NCI-H1930 (cell line): ENCODE measurements at places on chromosomes 5 and 9.

- no peak for DNase-seq
Measured at GRCh38 chr5:108459769-108460168, 77.9 kb upstream of the FBXL17 start.

DNA sequence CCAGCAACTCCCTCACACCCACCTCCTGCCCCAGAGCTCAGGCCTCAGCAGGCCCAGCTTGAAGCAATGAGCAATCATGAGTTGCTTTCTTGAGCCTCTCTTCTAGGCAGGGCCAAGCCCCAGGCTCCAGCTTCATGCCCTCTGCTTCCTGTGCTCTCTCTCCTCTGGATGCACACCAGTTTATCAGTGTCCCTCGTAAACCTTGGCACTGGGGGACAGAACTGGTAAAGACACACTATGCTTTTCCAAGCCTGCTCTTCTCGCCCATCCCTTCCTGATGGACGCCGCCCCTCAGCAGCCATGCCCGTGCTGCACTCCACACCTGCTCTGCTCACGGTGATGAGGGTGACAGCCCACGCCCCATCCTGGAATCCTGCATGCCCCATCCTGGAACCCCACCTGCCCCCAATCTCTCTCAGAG lies 49.4 kb upstream of the ORM1 start:
- no peak for DNase-seq

DNA sequence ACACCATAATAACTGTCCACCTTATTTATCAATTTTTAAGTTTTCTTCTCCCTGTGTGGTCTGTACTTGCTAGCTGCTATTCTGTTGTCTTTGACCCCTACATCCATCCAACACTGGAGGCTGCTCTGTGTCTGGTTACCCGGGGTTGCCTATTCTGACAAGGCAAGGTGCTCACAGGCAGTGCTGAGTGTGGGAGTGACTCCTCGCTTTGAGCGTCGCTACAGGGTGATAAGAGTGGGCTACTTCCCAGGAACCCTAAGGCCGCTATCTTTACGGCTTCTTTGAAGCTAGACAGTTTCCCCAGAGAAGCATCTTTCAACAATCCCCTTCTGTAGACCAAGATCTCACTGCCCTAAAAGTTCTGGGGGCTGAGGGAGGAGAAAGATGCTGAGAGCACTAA lies 35.3 kb downstream of the NSUN2 start:
- no peak for DNase-seq

GRCh38 chr5:81971111-81971711 lies 612 bp upstream of the ATG10 start:
- DNase-seq: no peak

GRCh38 chr9:130139251-130139650 lies 33.0 kb upstream of the NCS1 start:
- no peak for DNase-seq

DNA sequence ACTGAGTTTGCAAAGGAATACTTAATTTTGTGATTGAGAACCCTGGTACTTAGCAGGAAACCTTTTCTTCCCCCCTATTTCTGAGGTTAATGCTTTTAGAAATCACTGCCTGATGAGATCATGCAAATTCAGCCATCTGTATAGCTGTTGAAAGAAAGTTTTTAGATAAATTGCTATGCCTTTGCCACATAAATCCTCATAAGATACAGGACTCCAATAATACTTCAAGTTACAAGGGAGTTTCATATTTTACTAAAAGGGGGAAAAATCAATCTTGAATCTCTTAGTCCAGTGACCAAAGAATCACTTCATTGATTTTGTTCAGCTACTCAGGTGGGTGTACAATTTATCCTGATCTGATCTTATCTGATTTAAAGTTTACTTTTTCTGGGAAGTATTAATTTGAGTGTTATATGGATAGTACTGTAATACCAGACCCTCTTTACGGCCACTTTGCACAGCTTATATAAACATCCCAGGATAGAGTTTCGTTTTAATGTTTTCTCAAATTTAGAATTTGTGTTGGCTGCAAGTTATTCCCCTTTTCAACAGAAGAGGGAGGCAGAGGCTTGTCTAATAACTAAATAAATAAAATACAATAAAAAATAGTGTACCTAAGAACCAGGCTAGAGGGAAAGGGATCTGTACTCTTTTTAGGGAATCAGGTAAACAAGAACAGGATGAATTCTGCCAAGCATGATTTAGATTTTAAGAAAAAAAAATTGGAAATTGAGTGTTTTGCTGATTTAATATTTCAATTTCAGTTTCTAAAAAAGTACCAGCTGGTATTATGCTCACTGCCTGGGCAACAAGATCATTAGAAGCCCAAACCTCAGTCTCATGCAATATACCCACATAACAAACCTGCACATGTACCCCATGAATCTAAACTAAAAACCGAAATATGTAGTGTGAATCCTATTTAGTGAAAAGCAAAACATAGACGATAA lies 69.1 kb downstream of the PSAT1 start:
- no peak for DNase-seq

DNA sequence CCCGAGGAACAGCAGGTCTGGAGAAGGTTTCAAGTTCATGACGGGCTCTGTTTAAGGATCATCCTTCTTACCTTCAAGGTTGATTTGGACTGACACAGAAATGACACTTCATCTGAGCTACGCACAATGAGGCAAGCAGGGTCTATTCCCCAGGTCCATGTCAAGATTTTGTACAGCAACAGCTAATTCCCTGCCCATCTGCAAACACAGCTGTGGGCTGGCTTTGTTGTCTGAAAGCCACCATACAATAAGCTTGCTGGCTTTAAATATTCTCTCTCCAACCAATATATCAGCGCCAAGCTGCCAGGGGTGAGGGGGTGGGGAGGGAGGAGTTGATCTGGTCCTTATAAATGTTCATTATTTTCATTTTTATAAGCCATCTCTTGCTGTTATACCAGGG lies 92.0 kb downstream of the OTULIN start:
- no peak for DNase-seq

DNA sequence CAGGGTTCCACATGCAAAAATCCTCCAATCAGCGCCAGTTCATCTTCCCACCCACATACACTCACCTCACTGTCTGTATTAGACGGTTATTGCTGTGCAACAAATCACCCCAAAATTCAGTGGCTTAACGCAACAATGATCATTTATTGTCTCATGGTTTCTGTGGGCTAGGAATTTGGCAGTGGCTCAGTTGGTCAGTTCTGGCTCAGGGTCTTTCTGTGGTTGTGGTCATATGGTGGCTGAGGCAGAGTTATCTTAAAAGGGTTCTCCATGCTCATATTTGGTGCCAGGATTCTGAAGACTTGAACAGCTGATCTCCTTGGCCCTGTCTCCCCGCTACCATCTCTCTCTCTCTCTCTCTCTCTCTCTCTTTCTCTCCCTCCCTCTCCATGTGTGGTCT lies 12.9 kb downstream of the ZNF618 start:
- no peak for DNase-seq

DNA sequence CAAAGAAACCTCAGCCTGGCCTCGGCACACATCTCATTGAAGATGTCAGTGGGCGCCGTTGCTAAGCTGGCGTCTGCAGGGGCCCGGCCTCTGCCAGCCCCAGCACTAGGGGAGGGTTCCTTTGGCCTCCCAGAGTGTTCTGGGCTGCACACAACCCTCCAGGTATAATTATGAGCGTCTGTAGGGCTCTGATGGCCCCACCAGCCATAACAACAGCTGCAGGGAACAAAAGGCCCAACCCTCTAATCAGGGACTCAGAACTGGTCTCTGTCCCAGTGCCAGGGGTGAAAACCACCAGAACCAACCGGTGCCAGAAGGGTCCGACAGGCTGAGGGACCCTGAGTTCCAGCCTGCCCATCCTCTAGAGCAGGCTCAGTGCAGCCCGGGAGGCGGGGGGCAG lies 39.5 kb upstream of the SLC12A7 start:
- DNase-seq: no peak

DNA sequence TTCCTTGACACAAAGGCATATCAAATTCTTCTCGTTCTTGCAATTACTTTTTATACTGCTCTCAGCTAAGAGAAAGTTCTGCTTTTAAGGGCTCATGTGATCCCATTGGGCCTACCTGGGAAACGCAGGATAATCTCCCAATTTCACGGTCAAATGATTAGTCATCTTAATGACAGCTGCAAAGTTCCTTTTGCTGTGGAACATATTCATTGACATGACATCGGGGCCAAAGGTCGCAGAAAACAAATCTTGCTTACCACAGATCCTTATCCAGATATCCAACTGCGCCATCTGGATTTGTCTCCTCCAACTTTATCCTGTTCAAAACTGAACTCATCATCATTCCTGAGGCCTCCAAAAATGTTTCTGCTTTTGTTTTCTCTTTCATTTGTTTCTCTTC lies 1085.6 kb upstream of the WWC1 start:
- no peak for DNase-seq

DNA sequence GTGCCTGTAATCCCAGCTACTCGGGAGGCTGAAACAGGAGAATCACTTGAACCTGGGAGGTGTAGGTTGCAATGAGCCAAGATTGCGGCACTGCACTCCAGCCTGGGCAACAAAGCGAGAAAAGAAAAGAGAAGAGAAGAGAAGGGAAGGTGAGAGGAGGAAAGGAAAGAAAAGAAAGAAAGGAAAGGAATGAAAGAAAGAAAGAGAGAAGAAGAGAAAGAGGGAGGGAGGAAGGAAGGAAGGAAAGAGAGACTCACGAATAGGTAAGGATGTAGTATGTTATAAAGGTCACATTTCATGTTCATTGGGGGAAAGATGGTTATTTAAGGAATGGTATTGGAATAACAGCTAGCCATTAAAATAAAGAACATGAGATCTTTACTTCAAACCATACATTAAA lies 10.4 kb upstream of the ANP32B start:
- DNase-seq: no peak

GRCh38 chr9:105979290-105979689 lies 284.9 kb downstream of the TMEM38B start:
- DNase-seq: no peak

DNA sequence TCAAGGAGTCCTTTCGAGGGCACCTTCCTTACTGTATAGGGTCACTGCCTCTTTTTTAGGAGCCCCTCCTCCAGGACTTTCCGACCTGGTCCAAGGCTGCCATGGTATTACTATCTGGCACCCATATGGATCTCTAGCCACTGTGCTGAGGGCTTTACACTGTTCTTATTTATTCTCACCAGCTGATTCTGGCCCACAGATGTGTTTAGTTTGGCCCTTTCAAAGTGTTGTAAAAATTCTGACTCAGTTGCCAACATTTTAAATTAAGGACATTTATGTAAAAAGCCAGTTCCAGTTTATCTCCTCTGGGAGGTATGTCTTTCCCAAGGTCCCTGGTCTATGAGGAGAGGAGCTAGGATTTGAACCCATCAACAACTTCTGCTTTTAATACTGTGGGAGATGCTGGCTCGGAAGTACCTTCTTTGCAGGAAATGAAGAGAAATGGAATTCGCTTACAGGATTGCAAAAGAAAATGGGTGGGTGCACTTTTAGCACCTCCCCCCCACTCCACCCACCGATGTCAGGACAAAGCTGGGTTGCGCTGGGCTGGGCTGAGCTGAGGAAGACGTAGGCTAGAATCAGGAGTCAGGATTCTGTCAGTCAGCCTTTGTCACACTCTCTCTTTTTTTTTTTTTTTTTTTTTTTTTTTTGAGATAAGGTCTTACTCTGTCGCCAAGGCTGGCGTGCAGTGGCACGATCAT lies 7.8 kb downstream of the JADE2 start:
- no peak for DNase-seq

GRCh38 chr5:52859628-52860027 lies 71.9 kb downstream of the ITGA1 start:
- no peak for DNase-seq

DNA sequence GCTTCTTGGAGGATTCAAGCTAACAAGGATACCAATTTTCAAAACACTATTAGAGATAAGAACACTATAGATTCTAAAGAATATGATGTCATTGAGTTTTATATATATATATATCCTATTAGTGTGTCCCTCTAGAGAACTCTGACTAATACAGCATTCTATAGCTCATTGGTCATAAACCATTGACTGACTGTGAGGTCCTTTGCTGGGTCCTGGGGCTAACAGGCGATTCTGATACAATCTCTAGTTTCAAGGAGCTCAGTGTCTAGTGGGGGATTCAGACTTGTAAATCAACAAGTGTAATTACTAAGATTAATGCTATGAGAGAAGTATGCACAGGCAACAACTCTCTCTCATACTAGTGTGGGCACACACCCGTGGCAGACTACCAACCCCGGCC lies 234.5 kb downstream of the DENND1A start:
- no peak for DNase-seq

DNA sequence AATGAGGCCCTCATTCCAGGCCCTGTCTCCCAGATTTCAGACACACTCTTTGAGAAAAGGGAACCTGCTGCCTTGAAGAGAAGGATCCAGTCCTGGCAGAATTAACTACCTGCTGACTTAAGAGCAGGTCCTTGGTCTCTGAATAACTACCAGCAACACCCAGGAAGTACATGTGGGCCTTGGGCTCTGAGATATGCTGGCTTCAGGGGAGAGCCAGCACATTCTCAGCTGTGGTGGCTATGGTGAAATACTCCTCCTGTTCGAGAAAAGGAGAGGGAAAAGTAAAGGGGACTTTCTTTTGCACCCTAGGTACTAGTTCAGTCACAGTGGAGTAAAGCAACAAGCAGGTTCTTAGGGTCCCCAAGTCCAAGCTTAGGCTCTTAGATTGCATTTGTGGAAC lies 120.0 kb downstream of the HMHB1 start:
- no peak for DNase-seq

- DNase-seq: no peak
Measured at GRCh38 chr5:16879191-16879590, 56.9 kb downstream of the MYO10 start.

DNA sequence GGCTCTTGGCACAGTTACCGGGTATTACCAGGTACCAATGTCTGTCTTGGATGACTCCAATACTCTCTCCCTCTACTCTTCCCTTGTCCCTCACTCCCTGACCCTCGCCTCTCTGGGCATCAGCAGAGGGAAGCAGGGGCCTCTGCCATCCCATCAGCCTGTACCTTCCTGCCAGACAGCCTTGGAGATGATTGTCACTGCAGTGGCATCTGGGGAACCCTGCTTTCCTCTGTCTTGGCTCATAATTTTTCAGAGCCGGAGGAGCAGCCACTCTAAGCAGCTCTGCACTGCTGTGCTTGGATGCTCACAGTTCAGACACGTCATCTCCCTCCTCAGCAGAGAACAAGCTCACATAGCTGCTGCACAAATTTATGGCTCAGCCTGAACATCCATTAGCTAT lies 274.1 kb downstream of the SMARCA2 start:
- no peak for DNase-seq

DNA sequence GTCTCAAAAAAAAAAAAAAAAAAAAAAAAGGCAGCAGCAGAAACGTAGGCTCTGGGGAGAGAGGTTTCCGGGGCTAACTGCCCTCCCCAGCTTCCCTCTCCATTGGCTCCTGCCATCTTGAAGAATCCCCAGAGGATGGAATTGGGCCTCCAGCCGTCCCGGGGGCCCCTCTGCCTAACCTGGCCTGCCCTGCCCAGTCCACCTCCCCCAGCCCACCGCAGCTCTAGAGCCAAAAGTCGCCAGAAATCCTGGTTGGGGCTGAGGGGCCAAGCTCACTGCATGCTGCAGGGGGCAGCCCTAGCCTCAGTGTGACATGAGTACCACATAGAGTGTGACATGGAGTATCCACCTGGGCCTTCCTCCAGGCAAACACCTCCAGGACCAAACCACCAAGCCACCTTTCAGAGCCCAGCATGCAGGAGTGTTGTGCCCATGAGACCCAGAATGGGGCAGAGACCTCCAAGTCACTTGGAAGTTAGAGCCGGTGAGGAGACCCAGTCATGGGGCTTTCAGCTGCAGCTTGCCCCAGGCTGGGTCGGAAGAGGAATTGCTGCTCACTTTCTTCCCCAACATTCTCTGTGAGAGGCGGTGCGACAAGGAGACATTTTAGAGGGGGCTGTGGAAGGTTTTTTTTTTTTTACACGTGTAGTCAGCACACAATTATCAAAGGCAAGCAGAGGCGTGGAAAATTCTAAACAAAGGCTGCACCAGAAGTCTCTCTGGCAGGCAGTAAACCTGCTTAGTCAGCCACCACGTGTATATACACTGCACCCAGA lies 17.6 kb downstream of the CD74 start:
- no peak for DNase-seq
